Endodermal cell (in vitro differentiated cells): ENCODE measurements at places on chromosomes 3 and 15.

- peak; percentile 85 for DNase-seq
- H3K4me3 ChIP-seq = no peak overlapping the region
- H3K27ac ChIP-seq = no peak overlapping the region
- no peaks in the 10 kb centered on the region for H3K27me3 ChIP-seq
- no peaks in the 10 kb centered on the region for H3K36me3 ChIP-seq
Measured at GRCh38 chr3:188749010-188749617, 422.7 kb upstream of the TPRG1 start.

GRCh38 chr15:29418931-29419330 lies 149.3 kb upstream of the NSMCE3 start:
- no peaks in the 10 kb centered on the region for H3K36me3 ChIP-seq
- no peak overlapping the region for H3K4me3 ChIP-seq
- no peak overlapping the region for H3K27ac ChIP-seq
- DNase-seq = no peak
- no peaks in the 10 kb centered on the region for H3K4me1 ChIP-seq

DNA sequence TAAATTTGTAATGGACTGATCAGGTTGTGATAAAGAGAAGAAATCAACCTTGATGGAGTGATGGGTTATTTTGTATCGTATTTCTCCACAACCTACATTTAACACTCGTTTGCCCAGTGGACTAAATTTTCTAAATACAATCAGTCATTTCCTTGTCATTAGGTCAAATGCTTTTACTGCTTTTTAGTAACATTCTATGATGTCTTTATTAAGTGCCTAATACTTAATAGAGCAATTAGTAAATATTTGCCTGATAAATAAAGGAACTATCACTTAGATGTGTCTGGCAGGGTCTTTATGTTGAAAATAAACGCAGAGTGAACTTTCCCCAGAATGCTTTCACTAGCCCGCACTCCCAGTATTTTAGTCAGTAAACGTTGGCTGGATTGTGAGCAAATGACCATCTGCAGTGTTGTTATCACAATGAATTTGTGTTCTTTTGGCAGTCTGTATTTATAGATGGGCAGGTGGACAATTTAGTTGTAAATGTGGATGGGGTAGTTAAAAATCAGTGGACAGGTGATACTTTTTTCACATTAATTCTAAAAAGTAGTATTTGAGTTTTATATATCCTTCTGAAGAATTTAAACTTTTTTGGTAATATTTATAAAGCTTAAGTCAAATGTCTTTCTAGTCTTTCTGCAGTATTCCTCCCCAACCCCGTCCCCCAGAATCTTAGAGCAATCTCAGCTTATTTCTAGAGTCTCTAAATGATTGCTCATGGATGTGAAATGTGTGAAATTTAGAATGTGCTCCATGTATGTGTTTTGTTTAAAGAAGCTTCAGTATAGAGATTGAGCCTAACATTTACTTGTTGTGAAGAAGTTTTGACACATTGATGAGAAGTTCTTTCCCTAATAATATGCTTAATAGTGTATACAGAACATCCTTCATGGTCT lies 4.9 kb downstream of the USP3 start:
- H3K4me3 ChIP-seq = no peak overlapping the region
- no peak overlapping the region for H3K27ac ChIP-seq
- peaks cover 5% of the 10 kb centered on the region for H3K4me1 ChIP-seq
- no peak for DNase-seq

GRCh38 chr15:70741677-70742293 lies 21.6 kb downstream of the UACA start:
- DNase-seq = no peak
- no peak overlapping the region for H3K4me3 ChIP-seq
- no peaks in the 10 kb centered on the region for H3K27me3 ChIP-seq

DNA sequence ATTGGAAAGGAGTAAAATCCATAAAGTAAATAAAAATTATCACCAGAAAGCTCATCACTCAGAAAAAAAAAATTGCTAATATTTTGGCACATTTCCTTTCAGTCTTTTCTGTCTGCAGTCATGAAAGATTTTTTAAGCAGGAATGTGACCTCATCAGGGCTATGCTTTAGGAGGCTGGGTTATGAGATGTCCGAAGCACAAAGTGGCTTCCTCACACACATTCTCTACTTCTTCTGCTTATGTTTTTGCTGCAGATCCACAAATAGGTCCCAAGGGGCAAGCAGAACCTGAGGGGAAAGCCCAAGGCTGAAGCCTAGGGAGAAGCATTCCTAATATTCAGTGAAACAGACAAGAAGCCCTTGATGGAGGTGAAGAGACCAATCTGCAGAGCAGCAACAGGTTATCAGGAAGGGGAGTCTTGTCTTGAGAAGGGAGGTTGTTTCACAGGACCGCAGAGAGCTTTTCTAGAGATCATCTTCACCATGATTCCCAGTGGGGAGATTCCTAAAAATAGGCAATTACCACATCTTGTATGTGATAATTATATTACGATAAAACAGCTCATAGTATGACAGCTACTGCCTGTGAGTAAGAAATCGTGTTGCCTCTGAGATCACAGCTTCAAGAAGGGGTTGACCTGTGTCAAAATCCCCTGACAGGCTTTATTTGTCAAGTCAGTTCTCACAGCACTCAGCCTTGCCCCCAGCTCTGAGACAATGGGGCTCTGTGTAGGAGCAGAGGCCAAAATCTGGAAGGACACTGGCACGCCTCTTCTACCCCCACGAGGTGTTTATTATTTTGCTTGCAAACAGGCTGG lies 60.5 kb downstream of the IGF2BP2 start:
- no peak overlapping the region for H3K4me3 ChIP-seq
- no peaks in the 10 kb centered on the region for H3K36me3 ChIP-seq
- no peaks in the 10 kb centered on the region for H3K27me3 ChIP-seq
- peaks cover 17% of the 10 kb centered on the region for H3K4me1 ChIP-seq
- DNase-seq = no peak

DNA sequence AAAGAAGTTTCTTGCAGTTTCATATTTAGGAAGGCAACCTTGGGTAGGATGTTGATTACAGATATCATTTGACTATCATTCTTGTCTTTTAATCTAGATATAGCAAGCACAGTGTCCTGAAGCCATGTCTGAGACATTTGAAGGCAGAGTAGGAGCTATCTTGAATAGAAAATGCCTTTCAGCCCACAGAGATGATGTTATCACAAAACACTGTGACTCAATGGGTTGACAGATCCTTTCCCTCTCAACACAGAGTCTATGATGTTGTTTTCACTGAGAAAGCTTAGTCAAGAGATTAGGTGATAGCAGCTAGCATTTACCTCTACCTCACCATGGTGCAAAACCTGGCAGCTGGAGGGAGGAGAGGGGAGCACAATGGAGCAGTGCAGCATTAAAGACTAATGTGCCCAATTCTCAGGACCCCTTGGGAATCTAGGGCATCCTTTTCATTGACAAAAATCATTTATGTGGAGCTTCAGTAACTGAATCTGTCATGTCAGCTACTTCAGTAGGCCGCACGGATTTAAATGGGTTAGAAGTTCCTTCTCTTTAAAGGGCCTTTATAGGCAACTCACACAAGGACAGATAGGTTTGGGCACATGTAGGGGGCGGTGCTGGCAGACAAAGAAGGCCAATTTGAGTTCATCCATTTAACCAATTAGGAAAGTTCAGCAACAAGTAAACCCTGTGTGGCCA lies 121.8 kb downstream of the AGBL1 start:
- peaks cover 4% of the 10 kb centered on the region for H3K4me1 ChIP-seq
- H3K4me3 ChIP-seq = no peak overlapping the region
- H3K36me3 ChIP-seq = no peaks in the 10 kb centered on the region

- no peak overlapping the region for H3K4me3 ChIP-seq
- H3K36me3 ChIP-seq = no peaks in the 10 kb centered on the region
- H3K27me3 ChIP-seq = no peaks in the 10 kb centered on the region
- no peak overlapping the region for H3K27ac ChIP-seq
- DNase-seq = no peak
Measured at GRCh38 chr3:145843561-145843960, 317.4 kb downstream of the PLOD2 start.

- no peak overlapping the region for H3K27ac ChIP-seq
- no peak overlapping the region for H3K4me3 ChIP-seq
- no peaks in the 10 kb centered on the region for H3K36me3 ChIP-seq
- peak; percentile 80 for DNase-seq
Measured at GRCh38 chr3:151468284-151468917, 7.5 kb upstream of the IGSF10 start.

DNA sequence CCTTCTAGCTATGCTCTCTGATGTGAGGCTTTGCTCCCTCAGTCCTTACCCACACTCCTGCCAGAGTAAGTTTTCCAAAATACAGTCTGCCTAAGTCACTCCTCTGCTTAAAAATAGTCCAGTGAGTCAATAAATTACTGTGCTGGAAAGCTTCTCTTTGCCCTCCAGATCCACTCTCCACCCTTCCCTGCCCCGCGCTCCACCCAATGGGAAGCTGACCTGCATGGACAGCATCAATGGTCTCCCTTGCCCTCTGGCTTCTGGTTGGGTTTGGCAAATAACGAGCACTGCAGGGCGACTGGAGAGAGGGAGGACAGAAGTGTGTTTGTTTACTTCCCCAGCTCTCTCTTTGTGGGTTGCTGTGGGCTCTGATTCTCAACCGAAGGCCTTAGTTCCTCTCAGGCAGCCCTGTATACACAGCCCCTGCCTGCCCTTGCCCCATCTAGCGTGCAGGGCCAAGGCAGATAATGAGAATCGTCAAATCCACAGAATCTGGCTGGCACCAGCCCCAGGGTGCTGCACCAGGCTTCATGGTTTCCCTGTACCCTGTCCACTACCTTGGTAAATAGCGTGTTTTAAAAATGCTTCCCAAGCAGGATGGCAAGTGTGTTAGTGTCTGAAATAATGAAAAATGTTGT lies 110.4 kb downstream of the ADAMTSL3 start:
- H3K27ac ChIP-seq = no peak overlapping the region
- H3K36me3 ChIP-seq = no peaks in the 10 kb centered on the region
- no peak overlapping the region for H3K4me3 ChIP-seq
- no peak for DNase-seq
- H3K4me1 ChIP-seq = peaks cover 4% of the 10 kb centered on the region

GRCh38 chr3:184586851-184587250 lies 25.3 kb downstream of the EPHB3 start:
- no peak overlapping the region for H3K4me3 ChIP-seq
- peaks cover 6% of the 10 kb centered on the region for H3K36me3 ChIP-seq
- no peak for DNase-seq

GRCh38 chr15:31004220-31004733 lies 12.8 kb upstream of the MTMR10 start:
- no peak overlapping the region for H3K27ac ChIP-seq
- H3K27me3 ChIP-seq = no peaks in the 10 kb centered on the region
- no peaks in the 10 kb centered on the region for H3K36me3 ChIP-seq
- H3K4me1 ChIP-seq = peaks cover 2% of the 10 kb centered on the region

- H3K4me3 ChIP-seq = no peak overlapping the region
- no peaks in the 10 kb centered on the region for H3K27me3 ChIP-seq
- H3K27ac ChIP-seq = peak overlapping the region; percentile 91
Measured at GRCh38 chr3:9022305-9023225, 59.3 kb upstream of the RAD18 start.

GRCh38 chr15:62457100-62457499 lies 292.0 kb upstream of the C2CD4B start:
- H3K4me3 ChIP-seq = no peak overlapping the region
- no peak for DNase-seq
- H3K27ac ChIP-seq = no peak overlapping the region
- H3K36me3 ChIP-seq = peaks cover 9% of the 10 kb centered on the region
- H3K4me1 ChIP-seq = peaks cover 2% of the 10 kb centered on the region

DNA sequence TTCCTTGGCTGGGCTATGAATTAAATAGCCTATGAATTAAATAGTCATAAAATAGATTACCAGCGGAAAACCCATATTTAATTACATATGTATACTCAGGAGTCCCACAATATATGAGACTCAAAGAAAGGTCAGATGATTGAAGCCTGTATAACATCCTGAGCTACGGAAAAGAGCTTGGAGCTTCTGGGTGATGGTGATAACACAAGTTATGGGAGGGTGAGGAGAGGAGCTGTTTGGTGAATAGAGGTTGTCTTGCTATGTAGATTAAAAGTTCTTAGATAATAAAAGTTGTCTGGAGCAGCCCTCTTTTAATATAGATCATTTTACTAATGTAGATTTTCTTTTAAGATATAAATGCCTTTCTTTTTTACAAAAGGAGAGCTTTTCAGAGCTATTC lies 1.8 kb downstream of the PML start:
- no peak for DNase-seq
- no peaks in the 10 kb centered on the region for H3K4me1 ChIP-seq
- H3K27ac ChIP-seq = no peak overlapping the region
- H3K4me3 ChIP-seq = no peak overlapping the region
- peaks cover 13% of the 10 kb centered on the region for H3K36me3 ChIP-seq

- H3K4me3 ChIP-seq = no peak overlapping the region
- no peaks in the 10 kb centered on the region for H3K27me3 ChIP-seq
- peak; percentile 58 for DNase-seq
- no peaks in the 10 kb centered on the region for H3K36me3 ChIP-seq
Measured at GRCh38 chr3:74353039-74353438, 261.4 kb downstream of the CNTN3 start.

DNA sequence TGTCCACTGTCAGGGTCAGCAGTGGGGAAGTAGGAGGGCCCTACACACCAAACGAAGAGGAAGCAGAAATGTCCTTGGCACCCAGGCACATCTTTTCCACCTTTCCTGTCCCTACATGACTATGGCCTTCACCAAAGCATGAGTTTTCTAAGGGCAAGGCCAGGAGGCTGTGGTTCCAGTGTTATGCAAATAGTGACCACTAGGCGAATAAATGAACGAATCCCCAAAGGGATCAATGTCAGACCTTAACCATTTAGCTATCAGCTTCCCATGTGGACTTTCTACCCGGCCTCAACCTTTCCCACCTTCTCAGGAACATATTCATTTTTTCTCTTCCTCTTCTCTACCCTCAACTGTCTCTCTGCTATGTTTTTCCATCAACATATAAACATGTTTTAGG lies 63.1 kb downstream of the NTRK3 start:
- H3K4me1 ChIP-seq = no peaks in the 10 kb centered on the region
- peaks cover 4% of the 10 kb centered on the region for H3K27me3 ChIP-seq
- no peak for DNase-seq

GRCh38 chr3:65716071-65716751 lies 322.5 kb downstream of the MAGI1 start:
- H3K36me3 ChIP-seq = no peaks in the 10 kb centered on the region
- no peak overlapping the region for H3K4me3 ChIP-seq
- peaks cover 17% of the 10 kb centered on the region for H3K4me1 ChIP-seq
- no peaks in the 10 kb centered on the region for H3K27me3 ChIP-seq
- no peak for DNase-seq
- H3K27ac ChIP-seq = no peak overlapping the region

GRCh38 chr3:183188895-183189462 lies 26.4 kb upstream of the LAMP3 start:
- H3K4me1 ChIP-seq = no peaks in the 10 kb centered on the region
- H3K4me3 ChIP-seq = no peak overlapping the region
- no peaks in the 10 kb centered on the region for H3K27me3 ChIP-seq
- H3K36me3 ChIP-seq = peaks cover 17% of the 10 kb centered on the region
- DNase-seq = peak; percentile 88
- no peak overlapping the region for H3K27ac ChIP-seq
